Lung microvascular endothelial cell (primary cell): ENCODE measurements at places on chromosomes 11 and 22. TPM values are rescaled to one million over a fixed set of nuclear protein-coding genes. Genes with fewer than 3 reads are reported as not detected.

DNA sequence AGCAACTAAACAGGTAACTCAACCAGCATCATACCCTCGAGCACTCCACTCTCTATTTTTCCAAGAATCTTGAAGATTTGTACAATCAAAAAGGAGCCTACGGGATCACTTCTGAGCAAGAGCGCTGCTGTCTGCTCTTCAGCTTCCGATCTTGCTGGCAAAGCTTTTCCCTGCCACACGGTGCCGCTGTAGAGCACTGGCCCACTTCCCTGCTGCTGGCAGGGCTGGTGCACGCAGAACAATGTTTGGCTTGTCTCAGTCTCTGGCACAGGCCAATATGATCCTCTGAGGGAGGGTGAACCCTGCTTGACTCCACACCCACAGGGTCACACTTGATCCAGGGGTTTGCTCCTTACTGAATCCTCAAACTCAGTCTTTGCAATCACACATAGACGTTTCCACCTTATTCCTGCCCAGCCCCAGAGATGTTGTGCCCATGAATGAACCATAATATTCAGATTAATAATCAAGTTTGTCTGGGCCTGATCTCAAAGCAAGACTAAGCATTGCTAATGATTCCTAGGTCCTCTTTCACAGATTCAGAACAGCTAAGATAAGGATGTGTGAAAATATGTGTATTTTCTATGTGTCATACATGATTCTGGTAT is 536.6 kb downstream of the SOX6 start:
- peak; percentile 63 for DNase-seq

GRCh38 chr22:27674261-27674923 is 127.2 kb downstream of the MN1 start:
- no peak for DNase-seq

GRCh38 chr22:20080776-20081654 is 974 bp downstream of the DGCR8 start:
- peak; percentile 74 for DNase-seq

Gene CCDC116
- total RNA-seq = not detected in 2 replicates

GRCh38 chr11:92859156-92859690 is 110.2 kb upstream of the MTNR1B start:
- DNase-seq = no peak

Gene MRPL48
- total RNA-seq = 26.0 and 33.1 TPM in 2 replicates
